ENCODE measurements at places on chromosomes 13 and 19.

DNA sequence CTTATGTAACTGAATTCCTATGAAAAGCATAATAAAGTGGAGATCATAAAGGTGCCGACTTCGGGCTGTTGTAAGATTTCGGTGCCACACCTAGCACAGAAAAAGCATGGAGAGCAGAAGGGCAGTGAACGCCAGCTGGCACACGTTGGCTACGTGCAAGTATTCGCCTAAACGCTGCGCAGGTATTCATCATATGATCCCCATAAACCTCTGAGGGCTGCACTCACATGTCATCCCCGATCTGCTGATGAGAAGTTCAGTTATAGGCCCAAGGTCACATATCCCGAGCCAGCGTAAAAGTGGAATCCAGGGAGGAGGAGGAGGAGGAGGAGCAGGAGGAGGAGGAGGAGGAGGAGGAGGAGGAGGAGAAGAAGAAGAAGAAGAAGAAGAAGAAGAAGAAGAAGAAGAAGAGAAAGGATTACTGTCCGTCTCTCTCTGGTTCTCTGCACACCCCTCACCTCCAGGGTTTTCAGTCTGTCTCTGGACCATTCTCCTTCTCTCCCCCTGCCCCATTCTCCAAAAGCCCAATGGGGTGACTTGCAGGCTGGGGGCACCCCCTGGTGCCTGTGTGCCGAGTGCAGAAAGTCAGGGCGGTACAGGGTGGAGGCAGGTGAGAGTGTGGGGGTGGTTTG lies 18.6 kb upstream of the CYP2S1 start:
- no peak for DNase-seq

DNA sequence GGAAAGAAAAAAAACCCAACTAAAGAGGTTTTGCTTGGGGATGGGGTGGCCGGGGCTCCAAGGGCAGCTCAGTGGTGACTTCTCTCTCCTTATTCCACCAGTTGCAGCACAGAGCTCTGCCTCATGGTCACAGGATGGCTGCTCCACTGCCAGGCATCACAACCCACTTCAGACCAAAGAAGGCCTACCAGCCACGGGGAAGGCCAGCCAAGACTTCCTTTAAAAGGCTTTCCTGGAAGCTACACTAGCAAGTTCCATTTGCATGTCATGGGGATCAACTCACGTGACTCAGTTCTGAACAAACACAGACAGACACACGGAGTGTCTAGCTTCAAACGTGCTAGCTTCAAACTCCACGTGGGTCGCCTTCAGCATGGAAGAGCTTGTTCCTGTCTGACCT lies 13.2 kb upstream of the EIF3G start:
- no peak for DNase-seq

DNA sequence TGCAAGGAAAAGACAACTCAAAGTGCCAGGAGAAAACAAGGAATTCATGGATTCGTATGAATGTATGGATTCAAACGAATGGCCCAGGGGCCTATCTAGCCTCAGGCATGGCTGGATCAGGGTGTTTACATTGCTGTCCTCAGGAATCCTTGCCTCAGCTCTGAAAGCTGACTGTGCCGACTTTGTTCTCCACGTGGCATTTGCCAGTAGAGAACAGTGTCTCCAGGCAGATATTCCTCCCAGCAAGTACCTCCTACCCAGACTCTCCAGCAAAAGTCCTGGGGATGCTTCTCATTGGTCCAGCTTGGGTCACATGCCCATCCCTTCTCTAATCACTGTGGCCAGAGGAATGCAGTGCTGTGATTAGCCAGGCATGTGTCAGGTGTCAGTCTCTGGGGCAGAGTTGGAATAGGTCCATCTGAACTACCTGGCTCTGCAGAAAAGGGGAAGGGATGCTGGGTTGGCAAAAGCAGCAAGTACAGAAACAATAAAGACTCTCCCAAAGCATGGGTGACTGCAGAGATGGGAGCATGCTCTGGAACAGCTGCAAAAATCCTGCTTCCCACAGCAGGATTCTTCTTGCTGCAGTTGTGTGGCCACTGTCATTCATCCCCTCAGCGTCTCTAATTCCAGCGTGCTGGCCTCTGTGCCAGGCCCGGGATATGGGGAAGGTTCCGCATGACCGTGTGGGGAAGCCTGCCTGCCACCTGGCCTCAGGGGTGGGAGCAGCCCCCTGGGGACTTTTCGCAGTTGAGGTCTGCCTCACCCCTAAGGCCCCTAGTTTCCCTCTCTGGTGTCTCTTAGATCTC lies 30.0 kb downstream of the CCNE1 start:
- DNase-seq: no peak

DNA sequence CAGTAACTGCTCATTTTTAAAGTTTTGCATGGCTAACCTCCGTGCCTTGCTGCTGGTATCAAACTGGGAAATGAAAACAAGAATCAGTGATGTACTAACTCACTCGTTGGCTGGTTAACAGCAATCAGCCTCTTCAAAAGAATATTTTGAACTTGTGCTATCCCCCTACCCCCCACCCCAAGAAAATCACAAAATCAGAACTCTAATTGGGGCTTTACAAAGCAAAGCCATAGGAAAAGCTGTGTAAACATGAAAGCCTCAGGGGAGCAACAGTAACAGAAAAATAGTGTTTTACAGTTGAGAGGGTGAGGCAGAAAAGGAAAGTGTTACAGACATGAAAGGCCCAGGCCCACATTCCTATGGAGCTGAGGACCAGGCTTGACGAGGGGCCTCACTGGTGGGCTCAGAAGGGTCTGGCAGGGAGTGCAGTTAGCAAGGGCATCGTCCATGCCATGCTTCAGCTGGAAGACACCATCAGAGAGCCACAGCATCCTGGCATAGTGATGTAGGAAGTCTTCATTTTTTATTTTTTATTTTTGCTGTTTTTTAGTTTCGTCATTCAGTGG lies 217.6 kb downstream of the PCCA start:
- no peak for DNase-seq

- DNase-seq: no peak
Observed at GRCh38 chr13:50077431-50077830, 62.2 kb downstream of the KCNRG start.

DNA sequence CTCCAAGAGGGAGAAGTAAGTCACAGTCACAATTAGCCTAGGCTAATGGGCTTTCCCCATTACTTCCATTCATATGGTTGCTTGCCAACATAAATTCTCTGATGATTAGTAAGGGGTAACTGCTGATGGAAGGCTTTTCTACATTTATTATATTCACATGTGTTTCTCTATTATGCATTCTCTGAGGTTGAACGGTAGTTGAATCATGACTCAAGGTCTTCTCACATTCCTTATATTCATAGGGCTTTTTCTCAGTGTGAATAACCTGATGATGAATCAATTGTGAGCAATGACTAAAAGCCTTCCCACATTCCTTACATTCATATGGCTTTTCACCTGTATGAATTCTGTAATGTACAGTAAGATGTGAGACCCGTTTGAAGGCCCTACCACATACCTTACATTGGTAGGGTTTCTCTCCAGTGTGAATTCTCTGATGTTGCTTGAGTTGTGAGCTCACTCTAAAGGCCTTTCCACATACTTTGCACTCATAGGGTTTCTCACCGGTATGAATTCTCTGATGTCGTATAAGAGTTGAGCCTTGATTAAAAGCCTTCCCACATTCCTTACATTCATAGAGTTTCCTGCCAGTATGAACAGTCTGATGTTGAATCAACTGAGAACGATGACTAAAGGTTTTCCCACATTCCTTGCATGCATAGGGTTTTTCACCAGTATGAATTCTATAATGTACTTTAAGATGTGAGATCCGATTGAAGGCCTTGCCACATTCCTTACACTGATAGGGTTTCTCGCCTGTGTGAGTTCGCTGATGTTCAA lies 9.3 kb downstream of the ZNF582 start:
- no peak for DNase-seq

- peak; percentile 88 for DNase-seq
Observed at GRCh38 chr19:38693380-38694223, 46.2 kb downstream of the ACTN4 start.

DNA sequence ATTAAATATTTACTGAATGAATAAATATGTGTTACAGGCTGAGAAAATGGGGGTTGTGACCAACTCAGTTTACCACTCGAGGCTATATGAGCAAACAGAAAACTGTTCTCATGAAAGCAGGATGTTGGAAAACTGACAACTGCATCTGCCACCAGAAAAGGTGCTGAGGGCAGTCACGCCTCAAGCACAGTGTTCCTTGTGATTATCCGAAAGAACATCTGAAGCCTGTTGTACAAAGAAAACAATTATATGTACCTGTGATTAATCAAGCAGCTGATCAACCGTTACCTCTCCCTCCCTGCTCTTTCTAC lies 6.2 kb upstream of the KLK13 start:
- DNase-seq: no peak

All from RWPE2 (cell line).